ENCODE measurements at places on chromosomes 4 and X. TPM values are rescaled to one million over a fixed set of nuclear protein-coding genes. Genes with fewer than 3 reads are reported as not detected.
A peak's percentile ranks its signal among the peaks of the same experiment; 100 is the strongest.

GRCh38 chr4:185536411-185536709 lies 1.1 kb upstream of the PDLIM3 start:
- peaks cover 4% of the 10 kb centered on the region for H3K4me1 ChIP-seq
- no peak overlapping the region for H3K4me3 ChIP-seq
- H3K36me3 ChIP-seq: no peaks in the 10 kb centered on the region
- H3K27ac ChIP-seq: no peak overlapping the region
- H3K27me3 ChIP-seq: peaks cover 37% of the 10 kb centered on the region

DNA sequence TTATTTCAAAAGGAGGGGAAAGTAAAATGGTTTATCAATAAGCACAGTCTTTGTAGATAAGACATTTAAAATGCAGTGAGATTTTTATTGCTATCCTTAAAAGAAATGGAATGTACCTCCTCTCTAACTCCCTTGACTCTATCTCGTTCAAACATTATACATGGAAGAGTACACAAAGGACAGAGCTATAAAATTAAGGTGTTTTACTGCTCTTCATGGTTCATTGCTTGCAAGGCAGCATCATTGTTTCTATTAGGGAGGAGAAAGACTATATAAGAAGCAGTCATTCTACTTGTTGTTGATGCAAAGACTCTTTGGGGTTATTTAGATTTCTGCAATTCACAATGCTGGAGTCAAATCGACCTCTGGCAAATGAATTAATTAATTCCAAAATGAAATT lies 380.2 kb upstream of the NDST3 start:
- H3K4me3 ChIP-seq: no peak overlapping the region
- no peak for DNase-seq
- H3K36me3 ChIP-seq: no peaks in the 10 kb centered on the region
- H3K27ac ChIP-seq: no peak overlapping the region

DNA sequence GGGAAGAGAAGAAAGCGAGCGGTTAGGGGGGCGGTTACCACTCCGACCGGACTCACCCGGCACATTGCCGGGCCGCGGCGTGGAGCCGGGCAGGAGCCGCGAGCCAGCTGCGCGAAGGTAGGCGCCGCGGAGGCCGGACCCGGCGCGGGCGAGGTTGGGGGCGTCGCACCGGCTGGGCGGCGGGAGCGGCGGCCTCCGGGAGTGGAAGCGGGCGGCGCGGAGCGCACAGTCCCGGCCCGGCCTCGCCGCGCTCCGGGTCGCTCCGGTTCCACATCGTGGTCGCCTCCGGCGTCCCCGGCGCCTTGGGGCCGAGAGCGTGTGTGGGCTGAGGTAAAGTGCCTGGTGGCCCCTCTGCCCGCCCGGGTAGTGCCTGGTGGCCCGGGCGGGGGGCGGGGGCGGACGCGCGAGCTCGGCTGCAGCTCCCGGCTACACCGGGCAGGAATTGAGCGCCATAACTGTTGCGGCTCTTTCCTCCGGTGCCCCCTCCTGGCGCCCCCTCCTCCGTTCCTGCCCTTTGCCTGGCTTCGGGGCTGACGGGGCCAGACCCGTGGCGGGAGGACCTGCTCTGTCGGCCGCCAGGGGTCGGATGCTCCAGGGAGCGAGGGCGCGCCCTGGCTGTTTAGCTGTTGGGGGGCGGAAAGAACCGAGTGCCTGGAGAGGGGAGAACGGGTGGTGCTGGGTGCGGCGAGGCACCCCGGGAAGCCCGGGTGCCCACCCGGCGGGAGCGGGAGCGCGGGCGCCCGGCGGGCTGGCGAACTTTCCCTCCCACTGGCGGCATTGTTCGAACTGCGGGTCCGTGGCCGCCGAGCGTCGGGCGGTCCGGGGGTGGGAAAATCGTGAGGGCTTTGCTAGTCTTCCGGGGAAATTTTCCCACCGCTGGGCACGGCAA lies 626 bp downstream of the JADE3 start:
- no peak overlapping the region for H3K27ac ChIP-seq
- H3K4me1 ChIP-seq: peaks cover 13% of the 10 kb centered on the region
- H3K4me3 ChIP-seq: peak overlapping the region; percentile 79
- H3K36me3 ChIP-seq: no peaks in the 10 kb centered on the region
- H3K27me3 ChIP-seq: peaks cover 58% of the 10 kb centered on the region

DNA sequence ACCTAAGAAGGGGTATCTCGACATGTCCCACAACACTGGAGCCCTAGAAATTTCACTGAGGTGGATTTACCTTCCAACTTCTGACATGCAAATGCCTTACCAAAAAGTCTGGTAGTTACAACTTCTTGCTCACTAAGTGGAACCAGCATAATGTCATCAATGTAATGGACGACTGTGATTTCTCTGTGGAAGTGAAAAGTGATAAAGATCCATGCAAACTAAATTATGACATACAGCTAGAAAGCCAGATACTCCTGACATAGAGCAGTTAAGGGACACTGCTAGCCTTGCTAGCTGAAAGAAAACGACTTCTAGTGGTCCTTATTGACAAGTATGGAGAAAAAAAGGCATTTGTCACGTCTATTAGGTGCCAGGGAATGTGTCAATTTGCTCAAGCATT lies 191.1 kb downstream of the MAB21L2 start:
- H3K36me3 ChIP-seq: peaks cover 4% of the 10 kb centered on the region
- H3K27me3 ChIP-seq: no peaks in the 10 kb centered on the region
- H3K4me1 ChIP-seq: peaks cover 10% of the 10 kb centered on the region

DNA sequence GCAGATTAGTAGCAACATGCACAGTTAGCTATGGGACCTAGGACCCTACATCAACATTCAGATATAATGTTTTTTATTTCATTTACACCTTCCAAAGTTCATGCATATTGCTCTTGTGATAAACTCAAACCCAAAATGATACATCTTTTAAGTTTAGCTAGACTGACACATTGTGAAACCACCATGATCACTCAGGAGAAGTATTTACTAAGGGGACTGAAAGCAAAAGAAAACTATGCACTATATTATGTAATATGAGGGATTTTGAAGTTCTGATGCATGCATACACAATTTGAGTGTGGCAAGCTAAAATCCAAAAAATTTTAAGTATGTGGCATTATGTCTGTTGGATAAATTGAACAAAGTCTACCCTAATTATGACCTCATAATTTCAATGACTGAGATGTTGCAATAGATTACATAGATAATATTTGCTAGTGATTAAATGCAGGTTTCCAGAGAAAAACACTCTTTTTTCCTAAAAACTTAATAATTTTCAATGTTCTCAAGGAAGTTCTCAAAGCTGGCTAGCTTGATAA lies 914.8 kb upstream of the GRIA3 start:
- no peak overlapping the region for H3K27ac ChIP-seq
- H3K4me1 ChIP-seq: no peaks in the 10 kb centered on the region
- H3K27me3 ChIP-seq: no peaks in the 10 kb centered on the region
- no peak overlapping the region for H3K4me3 ChIP-seq
- DNase-seq: no peak
- no peaks in the 10 kb centered on the region for H3K36me3 ChIP-seq

SHISA3 gene
- 0.80 TPM for total RNA-seq

DNA sequence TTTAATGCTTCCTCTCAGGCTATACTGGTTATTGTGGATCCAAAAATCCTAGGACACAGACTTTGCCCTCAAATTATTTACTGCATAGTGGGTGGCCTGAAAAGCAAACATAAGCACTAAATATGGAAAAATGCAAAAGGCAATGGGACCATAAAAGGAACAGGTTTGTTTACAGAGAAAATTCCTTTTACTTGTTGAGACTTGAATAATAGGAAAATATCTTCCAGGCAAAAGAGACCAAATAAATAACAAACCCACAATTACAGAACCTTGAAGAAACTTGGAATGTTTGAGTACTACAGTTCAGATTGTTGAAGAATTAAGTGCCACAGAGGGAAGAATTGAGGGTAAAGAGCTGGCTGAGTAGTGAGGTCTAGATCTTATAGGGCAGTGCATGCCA lies 711.0 kb downstream of the C4orf33 start:
- H3K27ac ChIP-seq: no peak overlapping the region
- H3K27me3 ChIP-seq: no peaks in the 10 kb centered on the region
- DNase-seq: no peak
- H3K4me1 ChIP-seq: no peaks in the 10 kb centered on the region
- no peaks in the 10 kb centered on the region for H3K36me3 ChIP-seq
- no peak overlapping the region for H3K4me3 ChIP-seq

- H3K4me3 ChIP-seq: no peak overlapping the region
- H3K27me3 ChIP-seq: no peaks in the 10 kb centered on the region
- no peak for DNase-seq
- no peak overlapping the region for H3K27ac ChIP-seq
These were observed 22.9 kb upstream of the TADA2B start for GRCh38 chr4:7020290-7020689.

FAM47C gene
- not detected for total RNA-seq

PNMA6A gene
- 0.87 TPM for total RNA-seq

DNA sequence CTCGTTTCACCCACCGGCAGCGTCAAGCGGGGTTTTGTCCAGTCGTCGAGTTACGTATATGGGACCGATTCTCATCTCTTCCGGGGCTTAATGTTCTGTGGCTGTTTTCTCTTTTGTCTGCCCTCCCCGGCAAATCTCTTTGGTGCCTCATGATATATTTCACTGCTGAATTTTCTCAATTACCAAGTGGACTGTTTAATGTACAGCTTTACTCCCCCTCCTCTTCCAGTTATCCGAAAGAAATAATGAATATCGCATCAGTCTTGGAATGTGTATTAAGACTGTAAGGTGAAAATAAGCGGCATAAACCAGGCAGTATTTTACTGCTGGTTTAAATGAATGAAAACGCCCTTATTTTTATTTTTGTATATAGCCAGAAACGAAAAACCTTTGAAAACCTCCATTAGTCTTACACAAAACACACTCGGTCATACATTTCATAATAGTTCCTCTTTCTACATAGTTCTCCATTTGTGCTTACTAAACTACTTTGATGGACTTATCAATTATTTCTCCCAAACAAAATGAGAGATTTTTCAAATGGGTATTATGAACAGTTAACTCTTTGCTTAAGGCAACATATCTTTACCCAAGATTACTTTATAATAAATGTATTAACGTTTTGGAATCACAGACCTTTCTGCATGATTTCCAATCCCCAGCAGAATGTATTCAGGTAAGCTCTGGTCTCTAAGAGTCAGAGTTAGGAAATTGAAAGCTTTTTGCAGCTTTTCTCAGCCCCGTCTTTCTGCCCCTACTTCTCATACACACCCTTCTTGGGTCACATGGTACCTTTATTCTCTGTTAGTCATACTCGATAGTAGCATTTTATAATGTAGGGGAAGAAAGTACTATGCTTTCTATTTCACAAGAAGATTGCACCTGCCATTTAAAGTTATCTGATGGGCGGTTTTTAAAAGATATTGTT lies 979 bp downstream of the RP2 start:
- H3K27me3 ChIP-seq: peaks cover 4% of the 10 kb centered on the region
- peak overlapping the region; percentile 94 for H3K27ac ChIP-seq
- peaks cover 6% of the 10 kb centered on the region for H3K4me1 ChIP-seq
- H3K36me3 ChIP-seq: peaks cover 3% of the 10 kb centered on the region

GRCh38 chr4:7223541-7223940 lies 31.2 kb downstream of the SORCS2 start:
- H3K27me3 ChIP-seq: peaks cover 1% of the 10 kb centered on the region
- H3K4me3 ChIP-seq: no peak overlapping the region
- peaks cover 2% of the 10 kb centered on the region for H3K4me1 ChIP-seq

Measured in activated T-helper 2 cell treated with anti-CD3 and anti-CD28 coated beads, Interferon-gamma antibody, Interleukin-2, Interleukin-4, amounts not matched to agents 10 μg/mL and 5 μg/mL and 100 μg/mL, durations not matched to agents 14 hours and 24 hours and 36 hours (primary cell).